ENCODE measurements at places on chromosomes 4 and X.

GRCh38 chr4:161522031-161522430 is 641.8 kb downstream of the FSTL5 start:
- DNase-seq, result no peak

DNA sequence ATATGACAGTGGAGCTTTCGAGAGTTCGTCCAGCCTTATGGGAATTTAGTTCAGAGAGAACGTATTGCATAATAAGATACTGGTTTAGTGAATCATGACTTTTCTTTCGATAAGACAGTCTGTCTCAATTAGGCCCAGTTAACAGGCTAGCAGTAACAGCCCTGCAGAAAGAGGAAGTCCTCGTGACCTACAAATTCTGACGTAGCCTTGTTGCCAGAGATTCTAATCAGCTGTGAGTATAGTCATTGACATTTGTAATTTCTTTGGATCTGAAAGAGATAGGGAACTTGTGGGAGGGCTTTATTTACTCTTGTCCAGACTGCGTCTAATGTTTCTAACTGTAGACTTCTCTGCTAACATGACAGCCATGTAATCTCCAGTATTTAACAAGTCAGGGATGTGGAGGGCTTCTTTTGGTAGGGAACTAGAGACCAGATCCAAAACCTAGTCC is 15.8 kb downstream of the ART3 start:
- DNase-seq, result no peak

DNA sequence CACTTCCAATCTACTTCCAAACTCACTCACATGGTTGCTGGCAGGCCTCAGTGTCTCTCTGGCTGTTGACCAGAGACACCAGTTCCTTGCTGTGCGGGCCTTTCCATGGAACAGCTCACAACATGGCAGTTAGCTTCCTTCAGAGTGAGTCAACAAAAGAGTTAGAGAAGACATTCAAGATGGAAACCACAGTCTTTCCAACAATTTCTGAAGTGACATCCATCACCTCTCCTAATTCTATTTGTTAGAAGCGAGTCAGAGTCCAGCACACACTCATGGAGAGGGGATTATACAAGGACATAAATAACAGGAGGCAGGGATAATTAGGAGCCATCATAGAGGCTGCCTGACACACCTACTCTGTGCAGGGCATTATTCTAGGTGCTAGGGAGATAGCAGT is 62.5 kb upstream of the TMEM164 start:
- DNase-seq, result no peak

- DNase-seq, result no peak
These were observed 494.4 kb downstream of the TMA16 start for GRCh38 chr4:163988865-163989264.

GRCh38 chr4:108432418-108432817 is 188.0 kb upstream of the RPL34 start:
- no peak for DNase-seq

GRCh38 chrX:130418740-130419139 is 17.0 kb downstream of the RBMX2 start:
- DNase-seq, result no peak

DNA sequence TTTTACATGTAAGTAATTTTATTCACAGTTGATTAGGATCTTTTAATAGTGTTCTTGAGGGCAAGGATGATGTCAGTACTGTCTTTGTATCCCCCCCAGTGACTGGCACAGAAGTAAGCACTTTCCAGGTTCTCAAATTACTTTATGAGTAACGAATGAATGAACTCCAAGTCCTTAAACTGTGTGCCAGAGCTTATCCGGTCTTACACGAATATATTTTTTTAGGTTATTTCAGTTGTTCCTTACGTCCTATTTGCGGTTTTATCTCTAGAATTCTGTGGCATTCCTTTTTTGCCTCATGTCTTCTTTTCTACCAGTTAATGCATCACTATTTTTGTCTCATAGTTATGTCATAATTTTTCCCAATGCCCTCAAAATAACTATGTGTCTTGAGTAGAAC is 106.9 kb upstream of the MID1IP1 start:
- no peak for DNase-seq

DNA sequence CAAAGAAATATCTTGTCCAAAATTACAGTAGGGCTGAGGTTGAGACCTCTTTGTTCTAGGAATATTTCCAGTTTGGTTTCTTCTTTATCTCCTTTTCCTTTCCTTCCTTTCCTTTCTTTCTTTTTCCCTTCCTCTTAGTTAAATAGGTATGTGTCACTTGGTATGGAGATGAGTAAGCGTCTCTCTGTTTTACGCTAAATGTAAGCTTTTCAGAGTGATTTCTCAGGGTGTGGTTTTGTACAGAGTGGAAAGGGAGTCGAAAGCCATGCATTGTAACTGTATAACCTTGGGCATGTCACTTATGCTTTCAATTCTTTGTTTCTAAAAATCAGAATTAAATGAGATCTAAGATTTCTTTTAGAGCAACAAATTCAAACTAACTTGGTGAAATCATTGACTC is 54.8 kb downstream of the TLL1 start:
- DNase-seq, result no peak

GRCh38 chr4:32661229-32661628 is 1941.1 kb downstream of the PCDH7 start:
- DNase-seq, result no peak

DNA sequence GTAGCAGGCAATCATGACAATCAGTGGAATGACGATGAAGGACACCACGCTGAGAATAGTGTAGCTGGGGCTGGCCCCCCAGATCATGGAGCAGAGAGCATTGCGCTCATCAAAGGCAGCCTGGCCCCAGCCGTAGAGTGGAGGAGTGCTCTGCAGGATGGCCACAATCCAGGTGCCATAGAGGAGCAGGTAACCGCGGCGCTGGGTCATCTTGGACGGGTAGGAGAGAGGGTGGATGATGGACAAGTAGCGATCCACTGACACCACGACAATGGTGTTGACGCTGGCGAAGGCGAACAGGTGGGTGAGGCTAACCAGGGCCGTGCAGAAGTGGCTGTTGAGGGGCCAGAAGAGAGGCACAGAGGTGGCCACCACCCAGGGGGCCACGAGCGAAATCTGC is 2.8 kb downstream of the GPR101 start:
- no peak for DNase-seq

DNA sequence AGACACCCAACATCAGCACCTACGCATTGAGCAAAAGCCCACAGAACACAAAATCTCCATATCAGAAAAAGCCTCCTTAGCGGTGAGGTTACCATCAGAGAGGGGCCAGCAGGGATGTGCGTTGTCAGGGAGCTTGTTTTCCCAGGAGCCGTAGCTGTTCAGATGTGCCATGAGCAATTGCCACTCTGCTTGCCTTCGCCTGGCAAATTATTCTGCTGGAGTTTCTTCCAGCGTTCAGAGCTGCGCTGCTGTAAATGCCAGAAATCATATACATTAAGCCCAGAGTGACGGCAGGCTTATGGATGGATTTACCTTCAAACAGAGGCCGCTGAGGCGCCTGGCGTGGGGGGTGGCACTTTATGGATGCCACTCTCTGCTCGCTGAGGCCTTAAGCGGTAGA is 632.3 kb downstream of the BCOR start:
- no peak for DNase-seq

DNA sequence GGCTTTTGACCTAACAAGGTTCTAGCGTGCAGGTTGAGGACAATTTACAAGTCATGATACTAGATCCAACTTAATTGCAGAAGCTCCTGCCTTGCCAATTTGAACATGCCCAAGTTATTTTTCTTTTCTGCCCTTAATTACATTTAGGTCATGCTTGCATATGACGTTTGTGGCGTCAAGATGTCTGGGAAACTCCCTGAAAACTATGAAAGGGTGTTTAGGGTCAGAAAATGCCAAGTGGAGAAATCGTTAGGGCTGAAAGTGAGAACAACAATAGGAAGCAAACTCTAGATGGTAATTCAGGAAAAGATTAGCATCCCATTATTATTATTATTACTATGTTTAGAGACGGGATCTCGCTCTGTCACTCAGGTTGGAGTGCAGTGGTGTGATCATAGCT is 38.2 kb upstream of the PLAC8 start:
- DNase-seq, result no peak

DNA sequence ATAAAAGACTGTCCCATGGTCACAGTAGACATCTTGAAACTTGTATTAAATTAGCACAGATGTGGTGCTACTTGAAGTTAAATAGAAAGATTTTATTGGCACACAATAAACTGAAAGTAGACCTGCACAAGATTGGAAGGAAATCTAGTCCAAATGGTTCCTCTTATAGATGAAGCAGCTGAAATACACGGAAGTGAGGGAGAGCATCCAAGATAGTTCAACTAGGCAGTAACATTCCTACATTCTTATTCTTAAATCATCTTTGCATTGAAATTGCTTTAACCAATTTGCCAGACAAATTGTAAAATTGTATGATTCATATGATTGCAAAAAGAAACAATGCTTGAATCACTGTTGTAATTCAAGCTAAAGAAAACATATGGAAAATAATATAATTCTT is 87.6 kb upstream of the VCX3B start:
- no peak for DNase-seq

DNA sequence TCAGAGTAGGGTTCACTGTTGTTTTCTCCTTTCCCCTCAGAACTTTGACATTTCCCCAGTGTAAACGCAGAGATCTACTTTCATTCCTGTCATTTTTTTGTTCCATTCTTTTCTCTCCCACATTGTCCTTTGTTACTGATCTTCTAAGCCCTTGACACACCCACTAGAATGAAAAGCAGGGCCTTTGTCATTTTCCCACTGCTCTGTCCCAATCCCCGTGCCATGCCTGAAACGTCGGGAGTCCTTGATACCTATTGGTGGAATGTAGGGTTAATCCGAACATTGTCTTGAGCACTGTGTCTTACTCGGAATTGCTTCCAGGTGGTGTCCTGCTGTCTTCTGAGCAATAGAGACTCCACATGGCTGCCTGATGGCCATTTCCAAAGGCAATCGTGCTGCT is 887.1 kb upstream of the FRG1 start:
- no peak for DNase-seq

- DNase-seq, result no peak
These were observed 99.5 kb upstream of the KLHL13 start for GRCh38 chrX:118216087-118216486.

DNA sequence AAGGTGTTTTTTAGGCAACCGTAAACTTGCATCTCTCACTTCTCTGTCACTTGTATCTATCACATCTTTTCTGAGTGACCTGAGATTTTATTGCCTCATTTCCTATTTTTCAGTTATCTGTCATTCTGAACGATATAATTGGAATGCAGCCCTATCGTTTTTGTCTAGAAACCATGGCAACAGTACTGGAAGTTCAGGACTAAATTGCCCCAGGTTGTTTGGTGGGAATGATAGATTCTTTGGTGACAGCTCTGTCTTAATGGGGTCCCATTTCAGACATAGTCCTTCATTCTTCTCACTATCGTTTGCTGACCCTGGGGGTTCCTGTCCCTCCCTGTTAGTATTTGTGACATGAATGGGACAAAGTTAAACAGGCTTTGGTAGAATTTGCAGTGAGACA is 267.7 kb upstream of the GALNT7 start:
- no peak for DNase-seq

DNA sequence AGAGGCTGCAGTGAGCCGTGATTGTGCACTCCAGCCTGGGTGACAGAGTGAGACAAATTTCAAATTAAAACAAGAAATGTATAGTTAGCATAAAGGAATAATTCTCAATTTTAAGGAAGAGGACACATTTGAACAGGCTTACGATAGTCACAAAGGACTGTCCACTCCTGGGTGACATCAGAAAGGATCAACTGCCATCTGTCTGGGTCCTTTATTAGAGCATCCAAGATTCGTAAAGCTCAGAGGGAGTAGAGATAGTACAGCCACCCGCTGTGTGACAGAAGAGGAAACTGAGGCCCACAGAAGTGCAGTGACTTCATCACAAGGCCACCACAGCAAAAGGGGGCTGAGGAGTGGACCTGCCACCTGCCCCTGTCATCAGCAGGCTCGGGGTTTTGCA is 149.3 kb upstream of the RBPJ start:
- no peak for DNase-seq

DNA sequence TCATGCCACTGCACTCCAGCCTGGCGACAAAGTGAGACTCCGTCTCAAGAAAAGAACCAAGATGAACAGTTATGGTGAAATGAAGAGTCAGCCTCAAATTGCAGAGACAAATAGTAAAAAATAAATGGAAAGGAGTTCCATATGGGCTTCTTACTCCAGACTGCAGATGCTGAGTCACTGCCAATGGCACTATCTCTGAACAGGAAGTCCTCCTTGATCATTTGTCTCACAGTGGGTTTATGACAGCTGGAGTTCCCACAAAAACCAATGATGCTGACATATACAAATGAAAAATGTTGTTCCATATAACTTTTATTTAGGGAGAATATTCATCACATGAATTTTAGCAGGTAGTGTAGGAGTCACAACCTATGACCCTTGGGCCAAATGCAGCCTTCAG is 631.6 kb downstream of the PCDH18 start:
- DNase-seq, result no peak

DNA sequence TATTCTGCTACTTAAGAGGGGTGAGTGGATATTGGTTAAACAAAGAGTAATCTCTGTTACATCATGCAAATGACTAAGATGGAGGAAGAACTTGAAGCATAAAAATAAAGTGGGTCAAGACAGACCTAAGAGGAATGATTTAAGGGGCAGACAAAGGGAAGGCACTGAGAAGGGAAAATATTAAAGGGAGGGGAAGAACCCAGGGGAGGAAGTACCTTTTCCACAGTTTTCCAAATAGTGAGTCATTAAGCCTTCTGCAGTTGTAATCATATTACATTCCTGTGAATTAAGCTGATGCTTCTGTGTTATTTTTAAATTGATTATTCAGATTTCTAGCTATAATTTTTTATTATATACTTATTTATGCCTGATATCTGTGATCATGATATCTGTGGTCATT is 253.3 kb downstream of the CENPC start:
- no peak for DNase-seq

GRCh38 chr4:89915937-89916336 is 21.3 kb downstream of the MMRN1 start:
- no peak for DNase-seq

GRCh38 chr4:76784237-76784636 is 113.7 kb downstream of the SOWAHB start:
- DNase-seq, result no peak

- DNase-seq, result no peak
These were observed 14.7 kb downstream of the GBA3 start for GRCh38 chr4:22707390-22707789.

GRCh38 chr4:39714166-39714565 is 16.2 kb downstream of the UBE2K start:
- no peak for DNase-seq

DNA sequence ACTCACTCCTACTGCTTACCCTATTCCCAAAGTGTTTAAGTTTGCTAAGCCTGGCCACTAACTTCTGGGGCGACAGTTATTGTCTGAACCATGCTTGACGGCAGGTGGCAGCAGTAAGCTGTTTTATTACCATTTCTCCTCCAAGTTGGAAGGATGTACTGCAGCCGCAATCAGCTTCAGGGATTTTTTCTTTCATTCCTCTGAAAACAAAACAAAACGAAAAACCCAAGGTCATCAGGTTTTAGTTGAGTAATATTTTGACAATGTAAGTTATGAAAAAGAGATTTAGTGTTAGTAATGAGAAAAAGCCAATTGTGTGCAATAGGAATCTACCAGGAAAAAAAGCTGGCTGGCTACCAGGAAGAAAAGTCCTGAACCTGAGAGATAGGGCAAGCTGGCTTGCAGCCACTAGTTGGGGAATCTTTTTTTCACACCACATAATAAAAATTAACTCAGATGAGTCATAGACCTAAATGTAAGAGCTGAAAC is 13.2 kb upstream of the RAB9B start:
- DNase-seq, result peak; percentile 64

- DNase-seq, result no peak
These were observed 69.3 kb upstream of the HS3ST1 start for GRCh38 chr4:11497972-11498371.

GRCh38 chr4:113157086-113157857 is 107.8 kb downstream of the ANK2 start:
- no peak for DNase-seq

GRCh38 chr4:138177278-138177968 is 64.7 kb downstream of the SLC7A11 start:
- DNase-seq, result no peak
